ENCODE measurements at places on chromosomes 13 and 19. TPM values are rescaled to one million over a fixed set of nuclear protein-coding genes. Genes with fewer than 3 reads are reported as not detected.

The ATXN8OS gene
- 0.66 TPM for polyA plus RNA-seq

The IFNL1 gene
- not detected for polyA plus RNA-seq

The GJB2 gene
- 2.4 TPM for polyA plus RNA-seq

The CCDC124 gene
- polyA plus RNA-seq: 73.6 TPM

The WASF3 gene
- 51.5 TPM for polyA plus RNA-seq

The SIGLEC10 gene
- 0.86 TPM for polyA plus RNA-seq

The ZSCAN1 gene
- polyA plus RNA-seq: 7.7 TPM

The SIN3B gene
- 43.0 TPM for polyA plus RNA-seq

DNA sequence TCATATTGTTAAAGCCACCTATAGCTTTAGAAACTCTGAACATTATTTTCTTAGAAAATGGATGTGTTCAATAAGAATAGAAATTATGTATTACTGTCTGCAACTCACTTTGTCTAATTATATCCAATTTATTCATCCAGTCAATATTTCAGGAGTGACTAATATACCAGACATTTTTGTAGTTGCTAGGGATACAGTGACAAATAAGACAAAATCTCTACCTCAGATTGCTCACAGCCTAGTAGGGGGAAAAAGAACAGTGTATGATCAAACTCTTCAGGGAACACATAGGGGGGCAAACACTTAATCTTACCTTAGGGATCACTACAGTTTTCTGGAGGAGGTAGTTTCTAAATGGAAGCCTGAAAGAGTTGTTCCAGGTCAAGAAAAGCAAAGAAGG is 8.6 kb downstream of the BRCA2 start:
- DNase-seq: no peak

GRCh38 chr13:39682788-39683187 is 27.3 kb downstream of the COG6 start:
- no peak for DNase-seq

- no peak for DNase-seq
These were observed 15.1 kb downstream of the ILF3 start for GRCh38 chr19:10669246-10669645.

DNA sequence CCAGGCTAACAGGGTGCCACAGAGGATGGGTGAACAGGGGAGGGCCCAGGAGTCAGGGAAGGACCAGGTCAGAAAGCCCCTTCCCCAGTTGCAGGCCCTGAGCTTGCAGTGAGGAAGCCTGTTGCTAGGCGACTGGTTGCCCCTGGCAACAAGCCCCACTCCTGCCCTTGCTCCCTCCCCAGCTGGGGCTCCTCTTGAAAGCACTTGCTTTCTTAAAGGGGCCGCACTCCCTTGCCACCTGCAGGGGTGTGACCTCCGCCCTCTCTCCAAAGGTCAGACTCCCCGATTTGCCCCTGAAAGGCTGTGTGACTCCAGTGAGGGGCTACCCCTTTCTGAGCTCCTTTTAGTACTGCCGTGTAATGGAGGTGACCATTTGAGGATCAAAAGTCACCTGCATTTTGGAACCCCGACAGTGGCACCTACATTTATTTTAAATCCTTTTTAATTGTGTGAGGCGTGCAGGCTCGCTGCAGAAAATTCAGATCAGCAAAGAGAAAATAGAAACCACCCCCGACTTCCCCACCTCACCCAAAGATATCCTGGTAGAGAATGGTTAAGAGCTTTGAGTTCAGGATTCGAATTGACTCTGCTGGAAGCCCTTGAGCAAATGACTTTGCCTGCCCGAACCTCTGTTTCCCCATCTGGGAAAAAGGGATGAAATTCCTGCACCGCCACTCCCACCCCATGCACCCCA is 4.8 kb downstream of the FCHO1 start:
- DNase-seq: no peak

DNA sequence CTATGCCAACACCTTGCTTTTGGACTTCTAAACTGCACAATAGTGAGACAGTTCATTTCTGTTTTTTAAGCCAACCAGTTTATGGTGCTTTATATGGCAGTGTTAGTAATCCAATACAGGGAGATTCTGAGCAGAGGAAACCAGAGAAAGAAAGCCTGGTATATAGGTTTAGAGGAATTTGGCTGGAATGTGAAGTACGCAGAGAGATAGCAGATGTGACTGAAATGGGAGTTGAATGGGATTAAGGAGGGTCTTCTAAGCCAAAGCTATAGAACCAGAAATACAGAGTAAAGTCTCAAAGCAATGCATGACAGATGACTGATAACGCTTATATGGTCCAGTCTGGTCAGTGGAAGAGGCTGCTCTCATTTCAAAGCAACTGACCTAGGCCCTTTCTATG is 453.7 kb downstream of the GPC6 start:
- no peak for DNase-seq

DNA sequence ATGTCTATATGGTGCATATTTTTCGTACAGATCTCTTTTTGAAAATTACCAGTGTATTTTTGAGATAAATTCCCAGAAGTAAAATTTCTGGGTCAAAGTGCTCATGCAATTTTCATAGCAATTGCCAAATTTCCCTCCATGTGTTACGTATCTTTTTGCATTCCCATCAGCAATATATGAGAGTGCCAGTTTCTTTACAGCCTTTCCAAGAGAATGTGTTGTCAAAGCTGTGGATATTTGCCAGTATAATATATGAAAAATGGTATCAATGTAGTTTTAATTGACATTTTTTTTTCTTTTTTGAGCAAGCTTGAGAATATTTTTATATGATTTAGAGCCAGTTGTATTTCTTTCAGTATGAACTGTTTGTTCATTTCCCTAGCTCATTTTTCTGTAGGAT is 399.0 kb upstream of the KLF12 start:
- no peak for DNase-seq

GRCh38 chr19:46481947-46482346 is 10.6 kb upstream of the PNMA8A start:
- DNase-seq: no peak

GRCh38 chr19:51365211-51365964 is 800 bp downstream of the ETFB start:
- DNase-seq: no peak

DNA sequence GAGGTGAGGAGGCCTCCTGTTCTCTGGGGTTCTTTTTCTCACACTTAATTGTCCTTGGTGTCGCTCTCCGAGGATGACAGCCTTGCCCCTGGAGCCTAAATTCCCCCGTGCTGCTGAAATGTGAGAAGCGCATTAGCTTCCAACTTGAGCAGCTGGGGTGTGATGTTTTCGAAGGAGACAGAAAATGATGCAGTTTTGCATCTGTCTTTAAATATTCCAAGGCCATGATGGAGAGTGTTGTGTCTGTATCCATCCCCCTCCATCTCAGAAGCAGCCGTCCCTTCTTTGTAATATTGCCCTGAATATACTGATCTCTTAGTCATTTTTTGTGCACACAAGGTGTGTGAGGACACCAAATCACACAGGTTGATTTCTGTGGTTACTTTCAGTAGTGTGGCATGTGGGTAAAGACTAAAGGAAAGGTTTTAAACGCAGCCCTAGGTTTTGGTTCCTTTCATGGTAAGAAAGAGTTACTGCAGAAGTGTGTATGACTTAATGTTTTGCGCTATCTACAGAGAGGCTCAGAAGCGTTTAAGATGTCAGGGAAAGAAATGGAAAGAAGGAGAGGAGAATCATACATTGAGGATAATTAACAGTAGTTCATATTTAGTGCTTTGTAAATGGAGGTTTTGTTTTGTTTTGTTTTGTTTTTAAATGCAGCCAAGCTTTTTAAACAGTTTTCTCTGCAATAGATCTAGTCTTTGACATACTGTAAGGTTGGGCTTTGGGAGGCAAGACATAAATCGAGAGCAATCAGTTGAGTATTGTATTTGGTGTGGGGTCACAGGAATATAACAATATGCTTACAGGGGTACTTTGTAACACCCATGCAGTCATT is 1.6 kb downstream of the NBEA start:
- no peak for DNase-seq

DNA sequence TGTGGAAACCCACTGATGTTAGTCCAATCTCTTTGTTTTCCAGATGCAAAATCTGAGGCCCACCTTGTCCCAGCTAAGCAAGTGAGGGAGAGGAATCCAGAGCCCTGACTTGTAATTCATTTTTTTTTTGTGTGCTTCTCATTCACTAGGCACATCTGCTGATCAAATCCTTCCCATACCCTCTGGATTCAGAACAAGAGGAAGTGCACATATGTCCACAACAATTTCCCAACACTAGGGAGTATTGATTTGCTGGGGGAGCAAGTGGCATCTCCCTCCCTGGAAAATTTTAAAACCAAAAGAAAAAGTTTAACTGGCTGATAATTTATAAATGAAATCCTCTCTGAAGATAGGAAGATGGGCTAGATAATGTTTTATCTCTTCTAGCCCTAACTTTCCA is 94.6 kb upstream of the RFC3 start:
- no peak for DNase-seq

DNA sequence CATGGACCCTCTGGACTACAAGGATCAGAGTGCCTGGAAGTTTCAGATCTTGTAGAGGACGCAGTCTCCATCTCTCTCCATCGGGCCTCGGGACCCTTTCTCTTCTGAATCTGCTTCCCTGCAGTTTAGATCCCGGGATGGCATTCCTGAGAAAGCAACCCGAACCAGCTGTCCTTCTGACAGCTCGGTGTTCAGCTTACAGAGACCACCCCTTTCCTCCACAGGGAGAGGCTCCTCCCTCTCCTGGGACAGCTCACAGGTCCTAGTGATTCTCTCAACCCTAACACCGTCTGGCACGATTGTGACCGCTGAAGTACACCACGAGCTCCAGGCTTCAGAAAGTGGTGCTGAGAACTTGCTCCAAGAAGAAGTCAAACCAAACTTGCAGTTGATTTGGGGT is 18.2 kb downstream of the CRX start:
- DNase-seq: peak; percentile 21

DNA sequence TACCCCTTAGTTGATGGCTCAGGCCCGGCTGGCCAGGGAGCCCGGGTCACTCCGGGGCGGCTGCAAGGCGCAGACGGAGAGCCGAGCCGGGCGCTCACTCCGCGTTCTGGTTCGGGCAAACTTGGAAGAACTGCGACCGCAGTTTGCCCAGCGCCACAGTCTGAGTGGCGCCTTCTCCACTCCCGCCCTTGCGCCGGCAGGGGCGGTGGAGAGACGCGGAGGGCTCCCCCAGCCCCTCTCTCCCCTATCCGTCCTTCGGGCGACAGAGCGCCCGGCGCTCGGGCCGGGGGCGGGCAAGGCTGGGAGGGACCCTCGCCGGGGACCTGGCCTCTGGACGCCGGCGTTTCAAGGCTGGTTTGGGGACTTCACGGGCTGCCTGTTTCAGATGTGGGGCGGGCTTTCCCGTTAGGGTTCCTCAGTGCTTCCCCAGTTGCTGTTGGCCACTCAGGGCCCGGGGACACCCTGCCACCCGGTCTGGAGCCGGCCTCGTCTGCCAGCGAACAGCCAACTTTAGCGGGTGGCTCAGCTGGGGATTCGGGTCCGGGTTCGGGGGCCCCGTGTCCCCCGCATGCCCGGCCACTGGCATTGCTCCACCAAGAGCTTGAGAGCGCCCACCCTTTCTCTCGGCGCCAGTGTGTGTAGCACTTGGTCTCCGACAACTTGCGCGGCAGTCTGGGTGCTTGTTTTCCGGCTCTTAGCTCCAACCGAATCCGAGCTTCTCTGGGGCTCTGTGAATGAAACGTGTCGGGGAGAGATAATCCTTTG is 1.5 kb downstream of the GPC6 start:
- peak; percentile 59 for DNase-seq

- DNase-seq: no peak
These were observed 193.9 kb downstream of the RBM26 start for GRCh38 chr13:79212064-79212619.

DNA sequence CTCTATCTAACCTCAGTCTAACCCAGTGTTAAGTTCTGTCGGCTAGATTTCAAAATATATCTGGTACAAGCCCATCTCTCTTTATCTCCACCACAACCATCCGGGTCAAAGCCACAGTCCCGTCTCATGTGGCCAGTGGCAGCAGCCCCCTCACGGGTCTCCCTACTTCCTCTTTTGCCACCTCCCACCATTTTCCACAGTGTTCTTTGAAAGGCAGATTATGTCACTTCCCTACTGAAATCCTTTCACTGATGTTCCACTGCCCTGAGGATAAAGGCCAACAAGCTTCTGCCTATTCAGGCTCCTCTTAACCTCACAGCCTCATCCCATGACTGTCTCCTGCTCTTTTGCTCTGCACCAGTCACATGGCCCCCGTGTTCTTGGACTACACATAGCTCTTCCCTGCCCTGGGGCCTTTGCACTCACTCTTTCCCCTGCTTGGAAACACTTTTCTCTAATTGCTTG is 117.2 kb downstream of the UBL3 start:
- DNase-seq: no peak

DNA sequence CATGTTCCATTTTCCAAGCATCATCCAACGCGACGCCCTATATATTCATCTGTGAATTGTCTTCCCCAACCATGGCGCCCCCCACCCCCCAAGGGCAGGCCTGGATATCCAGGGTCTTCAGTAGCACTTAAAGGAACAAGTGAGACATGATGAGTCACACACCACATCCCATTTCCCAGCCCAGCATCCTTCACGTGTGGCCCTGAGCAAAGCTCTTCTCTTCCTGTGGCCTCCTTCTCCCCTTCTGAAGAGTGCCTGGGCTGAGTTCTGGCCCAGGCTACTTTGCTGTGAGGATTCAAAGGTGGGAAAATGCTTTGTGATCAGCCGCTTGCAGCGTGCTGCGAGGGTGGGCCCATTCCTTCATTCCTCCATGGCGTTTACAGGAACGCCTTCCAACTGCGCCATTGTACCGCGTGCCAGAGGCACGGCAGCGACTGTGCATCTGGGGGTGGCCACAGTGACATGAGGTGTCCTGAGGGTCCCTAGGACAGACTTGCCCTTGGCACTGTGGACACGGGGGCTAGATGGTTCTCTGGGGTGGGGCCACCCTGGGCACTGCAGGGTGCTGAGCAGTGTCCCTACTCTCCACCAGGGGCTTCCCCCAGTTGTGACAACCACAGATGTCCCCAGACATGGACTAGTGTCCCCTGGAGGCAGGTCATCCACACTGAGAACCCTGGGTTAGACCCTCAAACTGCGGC is 11.7 kb downstream of the PLIN4 start:
- DNase-seq: no peak

DNA sequence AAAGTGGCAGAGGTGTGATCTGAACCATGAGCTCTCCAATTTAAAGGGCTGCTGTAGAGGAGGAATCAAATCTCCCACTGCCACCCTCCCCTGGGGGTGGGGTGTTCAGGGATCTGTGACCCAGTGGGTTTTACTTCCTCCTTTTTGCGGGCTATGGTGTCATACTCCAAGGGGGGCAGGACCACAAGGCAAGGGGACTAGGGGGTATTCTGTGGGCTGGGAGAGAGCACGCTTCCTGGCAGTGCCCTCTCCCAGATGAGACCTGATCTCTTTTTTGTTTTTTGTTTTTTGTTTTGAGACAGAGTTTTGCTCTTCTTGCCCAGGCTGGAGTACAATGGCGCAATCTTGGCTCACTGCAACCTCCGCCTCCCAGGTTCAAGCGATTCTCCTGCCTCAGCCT is 10.3 kb downstream of the PLD3 start:
- no peak for DNase-seq

- DNase-seq: no peak
These were observed 924 bp downstream of the TRAPPC5 start for GRCh38 chr19:7681340-7682174.

Measured in left renal cortex interstitium (tissue), 4 donors.